ENCODE measurements at places on chromosomes 5 and 9.

GRCh38 chr5:145236127-145236526, 599.0 kb downstream of the PRELID2 start:
- H3K4me3 ChIP-seq, result no peak overlapping the region
- no peaks in the 10 kb centered on the region for H3K27me3 ChIP-seq
- no peaks in the 10 kb centered on the region for H3K36me3 ChIP-seq
- peaks cover 21% of the 10 kb centered on the region for H3K4me1 ChIP-seq
- no peak for DNase-seq

DNA sequence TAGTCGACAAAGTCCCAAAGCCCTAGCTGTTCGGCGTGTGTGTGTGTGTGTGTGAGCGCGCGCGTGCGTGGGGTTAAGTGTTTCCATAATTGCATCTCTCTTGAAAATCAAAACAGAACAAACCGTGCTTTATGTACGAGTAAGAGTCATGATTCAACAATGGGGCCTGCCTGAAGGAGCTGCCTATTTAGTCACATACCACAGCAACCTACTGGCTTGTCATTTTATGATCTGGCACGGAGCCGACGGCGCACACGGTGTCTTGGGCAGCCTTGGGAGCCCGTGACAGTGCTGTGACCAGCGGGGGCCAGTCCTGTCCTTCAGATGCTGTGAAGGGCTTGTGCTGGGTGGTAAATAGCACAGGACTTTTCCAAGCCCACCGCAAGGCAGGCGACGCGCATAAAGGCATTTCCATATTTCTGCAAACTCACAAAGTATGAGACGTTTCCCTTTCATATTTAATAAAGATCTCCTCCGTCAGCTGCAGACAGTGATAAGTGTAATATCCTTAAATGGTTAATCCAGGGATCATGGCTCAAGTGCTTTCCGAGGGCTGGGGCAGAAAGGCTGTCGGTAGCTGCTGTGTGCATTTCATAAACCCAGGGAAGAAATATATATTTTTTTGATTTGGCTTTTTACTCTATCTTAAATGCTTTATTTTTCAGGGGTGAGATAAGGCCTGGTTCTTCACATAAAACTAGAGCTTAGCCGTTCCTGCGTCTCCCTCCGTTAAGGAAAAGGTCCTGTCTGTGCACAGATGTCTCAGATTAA, 270.2 kb upstream of the IRX1 start:
- no peaks in the 10 kb centered on the region for H3K36me3 ChIP-seq
- no peak overlapping the region for H3K27ac ChIP-seq
- DNase-seq, result no peak
- H3K4me1 ChIP-seq, result no peaks in the 10 kb centered on the region
- no peak overlapping the region for H3K4me3 ChIP-seq

GRCh38 chr9:130380920-130381469, 63.8 kb upstream of the ASS1 start:
- H3K4me1 ChIP-seq, result peaks cover 2% of the 10 kb centered on the region
- no peaks in the 10 kb centered on the region for H3K27me3 ChIP-seq
- H3K4me3 ChIP-seq, result no peak overlapping the region
- no peaks in the 10 kb centered on the region for H3K36me3 ChIP-seq
- H3K27ac ChIP-seq, result no peak overlapping the region

GRCh38 chr5:115349001-115349817, 52.8 kb upstream of the CCDC112 start:
- no peak for DNase-seq
- no peaks in the 10 kb centered on the region for H3K36me3 ChIP-seq
- H3K4me3 ChIP-seq, result no peak overlapping the region
- no peaks in the 10 kb centered on the region for H3K27me3 ChIP-seq
- no peak overlapping the region for H3K27ac ChIP-seq
- H3K4me1 ChIP-seq, result peaks cover 4% of the 10 kb centered on the region

DNA sequence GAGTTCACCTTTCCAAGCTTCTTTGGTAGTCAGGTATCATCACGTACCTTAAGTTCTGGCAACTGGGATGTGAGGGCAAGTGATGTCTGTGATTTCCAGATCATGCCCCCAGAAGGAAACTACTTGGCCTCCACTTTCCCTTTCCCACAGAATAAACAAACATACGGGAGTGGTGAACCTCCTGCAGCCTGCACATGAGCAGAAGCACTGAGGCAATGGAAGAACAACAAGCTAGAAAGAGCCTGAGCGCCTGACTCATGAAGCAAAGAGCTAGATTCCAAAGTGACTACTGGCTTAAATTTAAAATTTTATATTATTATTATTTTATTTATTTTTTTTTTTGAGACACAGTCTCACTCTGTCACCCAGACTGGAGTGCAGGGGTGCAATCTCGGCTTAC, 35.0 kb downstream of the ARL15 start:
- peaks cover 7% of the 10 kb centered on the region for H3K36me3 ChIP-seq
- H3K27me3 ChIP-seq, result no peaks in the 10 kb centered on the region
- no peak overlapping the region for H3K4me3 ChIP-seq
- peaks cover 2% of the 10 kb centered on the region for H3K4me1 ChIP-seq

GRCh38 chr5:66542711-66543110, 53.5 kb upstream of the MAST4 start:
- H3K27ac ChIP-seq, result no peak overlapping the region
- H3K4me1 ChIP-seq, result no peaks in the 10 kb centered on the region
- no peaks in the 10 kb centered on the region for H3K27me3 ChIP-seq
- no peak overlapping the region for H3K4me3 ChIP-seq

- no peaks in the 10 kb centered on the region for H3K36me3 ChIP-seq
- H3K4me1 ChIP-seq, result peaks cover 6% of the 10 kb centered on the region
- no peak overlapping the region for H3K4me3 ChIP-seq
- H3K27me3 ChIP-seq, result peaks cover 6% of the 10 kb centered on the region
- DNase-seq, result no peak
Observed at GRCh38 chr5:9156282-9156681, 389.6 kb downstream of the SEMA5A start.

GRCh38 chr9:4141296-4141695, 158.6 kb downstream of the GLIS3 start:
- DNase-seq, result no peak
- peak overlapping the region; percentile 22 for H3K27ac ChIP-seq
- H3K36me3 ChIP-seq, result peaks cover 2% of the 10 kb centered on the region
- no peak overlapping the region for H3K4me3 ChIP-seq

DNA sequence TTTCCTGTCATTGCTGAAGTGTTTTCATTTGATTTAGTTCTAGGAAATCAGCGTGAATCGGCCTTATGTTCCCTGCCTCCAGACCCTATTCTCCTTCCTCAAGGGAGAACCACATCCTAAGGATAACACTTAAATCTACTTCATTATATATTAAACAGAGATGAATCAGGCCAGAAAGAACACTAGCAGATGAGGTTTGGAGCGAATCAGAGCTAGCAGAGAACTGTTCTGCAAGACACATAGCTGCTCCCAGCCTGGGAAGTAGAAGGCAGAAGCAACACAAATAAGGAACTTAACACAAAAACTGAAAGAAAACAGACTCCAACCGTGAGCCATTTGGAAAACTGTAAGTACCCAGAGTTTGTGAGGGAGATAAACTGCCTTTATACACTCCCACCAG, 718.2 kb downstream of the SEMA5A start:
- H3K27me3 ChIP-seq, result no peaks in the 10 kb centered on the region
- H3K27ac ChIP-seq, result no peak overlapping the region
- no peak overlapping the region for H3K4me3 ChIP-seq
- no peaks in the 10 kb centered on the region for H3K36me3 ChIP-seq

DNA sequence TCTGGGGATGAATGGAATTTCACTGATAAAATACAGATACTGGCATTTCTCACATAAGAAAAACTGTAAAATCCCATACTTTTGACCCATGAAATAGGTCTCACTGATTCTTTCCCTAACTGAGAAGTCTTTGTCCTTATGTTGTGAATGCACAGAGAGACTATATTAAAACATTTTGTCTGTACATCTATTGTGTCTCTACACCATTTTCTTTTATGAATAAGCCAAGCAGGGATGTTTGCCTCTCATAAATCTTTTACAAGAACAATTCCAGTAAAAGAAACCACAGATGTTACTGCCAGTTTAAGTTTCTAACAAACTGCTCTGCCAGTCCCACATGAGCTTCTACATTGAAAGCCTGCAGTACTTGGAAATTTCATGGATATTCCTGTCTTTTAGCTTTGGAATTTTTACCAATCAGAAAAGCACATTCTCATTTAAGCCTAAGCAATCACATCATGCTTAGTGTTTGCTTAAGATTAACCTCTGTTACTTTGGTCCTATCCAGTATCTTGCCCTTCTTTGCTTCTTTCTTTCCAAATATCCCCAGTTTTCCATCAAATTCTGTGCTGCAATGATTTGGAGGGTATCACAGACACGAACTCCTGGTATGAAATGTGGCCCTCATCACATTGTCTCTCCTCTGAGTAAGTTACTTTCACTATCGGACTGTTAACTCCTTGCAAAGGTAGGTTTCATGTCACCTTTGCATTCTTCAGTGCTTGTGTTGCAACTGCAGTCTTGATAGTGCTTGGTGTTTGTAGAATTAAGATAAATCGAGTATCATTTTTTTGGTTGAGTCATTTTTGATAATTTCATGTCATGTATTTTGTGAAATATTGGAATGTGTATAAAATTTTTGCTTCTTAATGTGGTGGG, 415.1 kb upstream of the ADAMTSL1 start:
- H3K36me3 ChIP-seq, result no peaks in the 10 kb centered on the region
- no peak overlapping the region for H3K27ac ChIP-seq
- H3K27me3 ChIP-seq, result peaks cover 7% of the 10 kb centered on the region
- H3K4me1 ChIP-seq, result peaks cover 3% of the 10 kb centered on the region
- no peak for DNase-seq

DNA sequence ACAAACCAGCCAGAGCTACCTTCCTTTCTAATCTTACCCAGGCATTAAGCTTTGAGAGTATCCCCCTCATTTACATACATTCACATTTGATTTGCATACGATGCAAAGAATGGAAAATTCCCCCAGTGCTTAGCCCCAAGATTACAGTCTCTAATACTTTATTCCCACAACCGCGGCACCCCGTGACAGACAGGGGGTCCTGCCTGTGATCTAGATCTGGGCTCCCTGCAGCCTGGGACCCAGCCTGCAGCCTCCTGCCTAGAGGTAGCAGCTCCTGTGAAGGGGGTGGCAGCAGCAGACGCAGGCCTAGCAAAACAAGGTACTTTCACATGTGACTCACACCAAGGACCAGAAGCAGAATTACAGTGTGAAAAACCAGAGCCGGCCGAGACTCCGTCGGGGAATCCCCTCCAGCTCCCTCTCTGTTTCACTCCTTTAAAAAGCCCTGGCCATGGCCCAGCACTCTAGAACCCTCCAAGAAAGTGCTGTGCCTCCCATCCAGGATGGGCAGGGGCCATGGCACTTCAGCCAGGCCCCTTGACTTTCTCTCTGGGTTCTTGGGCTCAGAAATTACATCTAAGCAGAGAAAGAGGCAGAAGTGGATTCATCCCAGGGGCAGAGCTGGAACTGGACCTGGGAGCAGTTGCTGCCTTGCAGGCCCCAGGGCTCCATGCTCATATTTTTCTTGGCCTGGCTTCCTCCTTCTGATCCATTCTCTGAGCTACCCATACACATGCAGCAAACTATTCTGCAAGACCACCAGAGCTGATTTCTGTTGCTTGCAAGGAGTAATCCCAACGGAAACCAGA, 14.0 kb upstream of the TCF7 start:
- peaks cover 6% of the 10 kb centered on the region for H3K4me1 ChIP-seq
- no peak overlapping the region for H3K27ac ChIP-seq
- DNase-seq, result no peak
- H3K27me3 ChIP-seq, result peaks cover 6% of the 10 kb centered on the region
- no peak overlapping the region for H3K4me3 ChIP-seq

DNA sequence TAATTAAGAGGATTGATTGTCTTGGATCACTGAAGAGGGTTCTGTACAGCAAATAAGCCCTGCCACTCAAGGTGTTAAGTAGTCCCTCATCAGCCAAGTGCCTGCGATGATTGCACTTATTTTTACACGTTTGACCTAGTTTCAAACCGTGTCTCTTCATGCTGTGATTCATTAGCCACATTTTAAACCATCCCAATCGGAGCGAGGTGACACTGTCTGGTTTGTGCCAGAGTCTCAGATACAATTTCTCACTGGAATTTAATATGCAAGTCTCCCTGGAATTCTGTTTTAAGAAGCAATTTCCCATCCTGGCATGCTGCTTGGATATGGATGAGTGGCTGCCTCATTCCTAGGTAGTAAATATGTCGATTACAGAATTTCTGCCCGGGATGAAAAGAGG, 1.6 kb downstream of the INSYN2B start:
- DNase-seq, result no peak
- H3K4me1 ChIP-seq, result peaks cover 4% of the 10 kb centered on the region
- H3K36me3 ChIP-seq, result no peaks in the 10 kb centered on the region
- H3K27ac ChIP-seq, result no peak overlapping the region
- no peak overlapping the region for H3K4me3 ChIP-seq
- peaks cover 62% of the 10 kb centered on the region for H3K27me3 ChIP-seq

- H3K27ac ChIP-seq, result no peak overlapping the region
- H3K4me1 ChIP-seq, result no peaks in the 10 kb centered on the region
- no peak overlapping the region for H3K4me3 ChIP-seq
- peak; percentile 51 for DNase-seq
Observed at GRCh38 chr5:175321927-175322532, 122.0 kb downstream of the DRD1 start.

DNA sequence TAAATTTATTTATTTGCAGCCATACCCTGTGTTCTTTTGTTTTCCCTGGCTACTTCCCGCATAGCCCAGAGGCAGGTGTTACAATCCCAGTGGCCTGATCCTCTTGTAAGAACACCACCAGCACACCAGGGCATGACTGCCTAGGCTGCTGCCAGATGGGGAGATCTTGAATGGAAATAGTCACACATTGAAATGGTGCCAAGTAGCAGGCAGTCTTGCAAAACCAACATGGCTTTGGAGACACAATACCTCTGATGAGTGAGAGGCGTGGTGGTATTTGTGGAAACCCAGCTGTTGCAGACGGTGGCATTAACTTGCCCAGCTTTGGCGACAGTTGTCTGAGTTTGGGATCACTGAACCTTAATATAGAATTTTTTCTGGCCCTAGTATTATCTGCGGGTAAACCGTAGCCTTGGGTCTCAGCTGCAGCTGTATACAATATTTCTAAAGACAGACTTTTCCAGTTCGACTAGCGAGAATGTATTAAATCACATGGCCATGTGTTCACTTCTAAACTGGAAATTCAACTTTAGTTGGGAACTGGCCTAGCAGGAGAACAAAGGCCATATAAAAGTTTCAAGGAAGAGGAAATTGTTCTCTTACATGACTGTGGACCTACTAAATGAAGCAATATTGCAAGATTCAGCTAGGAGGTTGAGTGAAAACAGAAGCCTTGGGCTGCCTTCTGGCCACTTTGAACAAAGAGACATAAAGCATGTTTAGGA, 277.0 kb downstream of the SMARCA2 start:
- H3K36me3 ChIP-seq, result peaks cover 2% of the 10 kb centered on the region
- DNase-seq, result no peak
- H3K27ac ChIP-seq, result peak overlapping the region; percentile 22

DNA sequence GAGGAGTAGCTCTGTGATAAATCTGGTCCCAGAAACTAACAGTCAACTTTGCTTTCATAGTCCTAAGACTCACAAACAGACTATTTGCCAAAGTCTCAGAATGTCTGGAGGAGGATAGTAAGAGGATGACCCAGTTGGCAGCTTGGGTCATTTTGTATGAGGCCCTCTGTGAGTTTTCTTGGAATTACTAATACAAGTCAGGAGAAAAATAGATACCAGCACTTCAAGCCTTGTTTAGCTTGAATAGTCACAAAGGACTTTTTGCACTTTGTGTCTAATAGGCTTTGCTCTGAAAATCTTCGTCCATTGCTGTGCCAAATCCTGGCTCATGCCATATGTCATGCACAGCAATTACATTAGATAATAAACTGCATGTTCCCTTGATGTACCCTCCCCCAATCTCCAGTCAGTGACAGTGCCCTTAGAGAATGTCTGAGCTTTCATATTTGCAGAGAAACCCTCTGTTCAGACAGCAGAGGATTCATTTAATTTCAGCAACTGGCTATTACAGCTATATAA, 612.8 kb downstream of the CSNK1G3 start:
- H3K27me3 ChIP-seq, result no peaks in the 10 kb centered on the region
- H3K36me3 ChIP-seq, result no peaks in the 10 kb centered on the region
- H3K4me3 ChIP-seq, result no peak overlapping the region
- DNase-seq, result no peak
- peaks cover 26% of the 10 kb centered on the region for H3K4me1 ChIP-seq
